ENCODE measurements at places on chromosomes 5 and 9.

GRCh38 chr5:11540112-11540511 lies 364.1 kb downstream of the CTNND2 start:
- no peak for DNase-seq

GRCh38 chr5:143862271-143862670 lies 50.3 kb downstream of the HMHB1 start:
- DNase-seq: peak; percentile 4

- no peak for DNase-seq
Observed at GRCh38 chr5:171067540-171068130, 205.8 kb downstream of the RANBP17 start.

DNA sequence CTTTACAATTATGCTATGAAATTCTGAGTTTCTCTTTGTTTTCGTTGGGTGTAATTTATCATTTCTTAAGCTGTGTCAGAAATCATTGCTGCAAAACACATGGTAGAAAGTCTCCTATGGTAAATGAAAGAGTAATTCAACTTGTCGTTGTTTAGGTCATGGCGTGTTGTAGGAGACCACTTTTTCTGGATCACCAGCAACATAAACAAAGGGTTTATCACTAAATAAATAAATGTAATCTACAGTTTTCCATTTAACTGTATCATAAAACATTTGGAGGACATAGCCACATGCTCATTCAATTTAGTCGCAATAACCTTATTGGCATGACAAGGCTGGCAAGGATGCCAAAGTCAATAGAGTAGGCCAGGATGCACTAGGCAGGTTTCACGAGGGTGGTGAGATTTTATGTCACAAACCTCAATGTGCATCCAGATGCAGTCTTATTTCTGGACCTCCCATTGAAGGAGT lies 154.4 kb upstream of the ERCC6L2 start:
- DNase-seq: no peak

GRCh38 chr5:149175346-149176105 lies 34.2 kb downstream of the ABLIM3 start:
- DNase-seq: no peak

DNA sequence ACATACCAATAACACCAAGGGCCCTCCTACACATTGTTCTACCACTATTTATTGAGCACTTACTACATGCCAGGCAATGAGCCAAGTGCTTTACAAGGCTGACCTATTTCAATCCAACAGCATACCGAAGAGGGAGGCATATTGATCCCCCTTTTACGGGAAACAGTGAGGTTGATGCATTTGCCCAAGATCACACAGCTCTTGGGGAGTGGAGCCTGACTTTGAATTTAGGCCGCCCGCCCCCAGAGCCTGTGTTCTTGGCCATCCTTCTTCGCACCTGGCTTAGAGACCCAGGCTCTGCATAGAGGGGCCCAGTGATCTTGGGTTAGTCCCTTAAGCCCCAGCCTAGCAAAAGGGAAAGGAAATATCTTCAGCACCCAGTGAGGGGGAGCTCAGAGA lies 158.1 kb upstream of the IER5L start:
- DNase-seq: no peak

- peak; percentile 90 for DNase-seq
Observed at GRCh38 chr5:136080483-136081216, 51.9 kb downstream of the TGFBI start.

DNA sequence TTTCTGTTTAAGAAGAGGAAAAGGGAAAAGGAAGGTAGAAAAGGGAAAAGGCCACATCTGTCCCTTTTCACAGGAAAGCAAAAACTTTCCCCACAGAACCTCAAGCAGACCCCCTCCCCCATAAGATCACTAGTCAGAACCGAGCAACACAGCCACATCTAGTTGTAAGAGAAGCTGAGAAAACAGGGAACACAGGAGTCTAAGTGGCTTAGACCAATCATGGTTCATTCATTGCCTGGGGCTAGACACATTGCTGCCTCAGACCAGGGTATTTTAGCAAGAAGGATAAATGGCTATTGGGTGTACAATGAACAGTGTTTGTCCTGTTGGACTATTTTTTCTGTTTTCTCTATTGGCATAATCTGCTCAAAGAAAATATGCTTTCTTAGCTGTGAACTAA lies 98.0 kb downstream of the ARL15 start:
- no peak for DNase-seq

- no peak for DNase-seq
Observed at GRCh38 chr5:90640484-90641059, 82.0 kb downstream of the ADGRV1 start.

- no peak for DNase-seq
Observed at GRCh38 chr5:159732220-159732619, 184.1 kb upstream of the ADRA1B start.

DNA sequence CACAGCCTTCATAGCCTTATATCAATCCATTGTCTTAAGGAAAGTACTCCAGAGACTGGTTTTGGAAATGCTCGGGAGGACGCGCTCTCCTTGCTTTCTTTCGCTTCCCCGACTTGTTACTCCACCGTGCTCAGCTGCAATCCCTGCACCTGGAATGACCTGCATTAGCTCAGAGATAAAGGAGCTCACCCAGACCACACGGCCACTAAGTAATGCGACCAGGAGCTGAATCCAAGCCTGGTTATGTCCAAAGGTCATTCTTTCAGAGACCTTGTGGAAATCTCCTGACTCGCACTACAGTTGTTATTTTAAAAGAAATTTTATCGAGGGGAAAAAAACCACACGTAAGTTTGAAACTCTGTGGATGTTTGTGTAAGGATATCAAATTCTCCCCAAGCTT lies 135.3 kb upstream of the DPYSL3 start:
- no peak for DNase-seq

DNA sequence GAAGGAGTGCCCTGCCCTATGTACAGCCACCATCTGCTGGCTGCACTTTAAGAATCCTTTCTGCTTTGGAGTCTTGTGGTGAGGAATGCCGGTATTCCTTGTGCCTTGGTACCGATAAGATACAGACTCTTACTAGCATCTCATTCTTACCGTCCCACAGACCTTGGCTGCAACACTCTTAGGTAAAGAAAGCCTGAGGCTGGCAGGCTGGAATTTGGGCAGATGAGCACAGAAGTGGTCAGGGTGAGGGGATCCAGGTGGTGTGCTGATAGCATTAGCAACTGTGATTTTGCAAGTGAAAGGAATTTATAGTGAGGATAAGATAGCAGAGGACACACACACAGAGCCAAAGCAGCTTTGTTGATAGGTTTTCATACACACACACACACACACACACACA lies 198.1 kb downstream of the ENC1 start:
- DNase-seq: no peak

- peak; percentile 56 for DNase-seq
Observed at GRCh38 chr5:1004461-1005248, 3.9 kb upstream of the NKD2 start.

- peak; percentile 28 for DNase-seq
Observed at GRCh38 chr9:2053883-2054845, 39.0 kb downstream of the SMARCA2 start.

DNA sequence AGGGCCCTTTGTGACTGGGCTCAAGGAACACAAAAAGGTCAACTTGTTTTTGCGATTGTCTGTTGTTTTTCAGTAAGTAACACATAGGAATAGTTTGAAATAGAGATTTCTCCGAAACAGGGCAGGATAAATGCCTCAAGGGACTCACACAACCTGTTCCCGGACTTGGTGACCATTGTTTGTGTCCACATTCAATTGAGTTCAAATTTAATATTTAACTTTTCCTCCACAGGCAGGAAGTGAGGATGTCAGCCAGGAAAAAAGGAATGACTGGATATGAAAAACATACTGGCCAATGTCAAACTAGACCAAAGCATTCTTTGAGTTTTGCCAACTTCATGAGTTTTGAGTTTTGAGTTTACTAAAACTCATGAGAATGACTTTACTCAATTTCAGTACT lies 72.7 kb downstream of the SPATA31C2 start:
- no peak for DNase-seq

DNA sequence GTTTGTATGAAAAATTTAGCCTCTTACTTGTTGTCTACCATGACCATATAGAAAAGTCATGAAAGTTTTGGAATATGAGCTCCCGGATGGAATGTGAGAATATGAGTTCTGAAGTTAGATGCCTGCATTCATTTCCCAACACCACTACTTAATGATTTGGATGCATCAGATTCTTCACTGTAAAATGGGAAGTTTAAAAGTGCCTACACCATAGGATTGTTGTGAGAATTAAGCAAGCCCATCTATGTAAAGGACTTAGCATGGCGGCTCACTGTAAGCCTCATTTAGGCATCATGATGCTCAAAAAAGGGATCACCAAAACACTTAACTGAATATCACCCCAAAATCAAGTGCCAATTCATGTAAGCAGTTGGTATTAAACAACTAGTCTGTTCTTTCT lies 177.3 kb downstream of the RAB3C start:
- peak; percentile 30 for DNase-seq

DNA sequence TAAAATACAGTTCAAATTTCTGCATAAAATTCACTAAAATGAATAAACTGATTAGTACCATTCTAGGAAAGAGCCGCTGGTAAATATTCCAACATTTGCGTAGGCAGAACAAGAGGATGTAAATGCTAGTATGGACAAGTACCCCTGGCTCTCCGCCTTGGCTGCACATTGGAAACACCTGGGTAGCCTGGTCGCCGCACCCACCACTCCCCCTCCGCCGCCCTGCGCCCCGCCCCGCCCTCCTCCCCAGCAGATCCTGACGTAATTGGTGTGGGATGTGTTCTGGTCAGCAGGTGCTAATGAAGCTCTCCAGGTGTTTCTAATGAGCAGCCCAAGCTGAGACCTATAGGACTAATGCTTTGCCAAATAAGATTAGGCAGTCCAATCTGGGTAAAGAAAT lies 225.7 kb downstream of the FRMD3 start:
- DNase-seq: no peak

DNA sequence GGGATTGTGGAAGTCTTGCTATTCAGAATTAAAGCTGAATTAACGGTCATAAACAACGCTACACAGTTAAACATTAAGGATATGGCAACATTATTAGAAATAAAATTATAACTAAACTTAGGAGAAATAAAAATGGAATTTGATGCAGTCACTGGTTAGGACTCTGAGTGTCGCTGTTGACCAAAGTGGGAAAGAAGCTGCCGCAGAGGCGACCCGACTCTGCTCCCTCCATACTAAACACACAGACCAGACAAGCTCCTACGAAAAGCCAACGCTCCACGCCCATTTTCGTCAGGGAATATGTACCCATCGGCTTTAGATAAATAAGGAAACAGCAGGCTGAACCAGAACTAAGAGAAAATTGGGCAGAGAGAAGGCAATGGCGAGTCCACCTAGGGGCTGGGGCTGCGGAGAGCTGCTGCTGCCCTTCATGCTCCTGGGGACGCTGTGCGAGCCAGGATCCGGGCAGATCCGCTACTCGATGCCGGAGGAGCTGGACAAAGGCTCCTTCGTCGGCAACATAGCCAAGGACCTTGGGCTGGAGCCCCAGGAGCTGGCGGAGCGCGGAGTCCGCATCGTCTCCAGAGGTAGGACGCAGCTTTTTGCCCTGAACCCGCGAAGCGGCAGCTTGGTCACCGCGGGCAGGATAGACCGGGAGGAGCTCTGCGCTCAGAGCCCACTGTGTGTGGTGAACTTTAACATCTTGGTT lies at the start of gene PCDHGA5:
Gene PCDHGA5 (plus strand): TSS at position 211 of the 709 bp plus-strand sequence. CDS start 169 bp downstream, at position 380.
- no peak for DNase-seq

DNA sequence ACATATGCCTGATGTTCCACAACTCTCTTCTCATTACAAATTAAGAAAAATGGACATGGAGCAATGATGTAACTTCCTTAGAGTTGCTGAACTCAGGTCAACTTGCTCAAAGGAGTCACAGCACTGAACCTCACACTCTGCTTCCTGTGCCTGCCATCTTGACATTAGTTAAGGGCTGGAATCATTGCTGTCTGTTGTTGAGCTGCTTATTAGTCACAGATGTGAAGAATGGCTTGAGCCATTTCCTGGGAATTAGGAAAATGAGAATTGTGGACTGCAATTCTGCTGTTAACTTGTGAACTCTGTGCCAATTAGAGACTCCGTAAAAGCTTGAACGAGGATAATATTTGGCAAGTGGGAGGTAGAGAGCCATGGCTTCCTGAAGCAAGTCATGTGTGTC lies 212.0 kb downstream of the ADAMTS12 start:
- no peak for DNase-seq

DNA sequence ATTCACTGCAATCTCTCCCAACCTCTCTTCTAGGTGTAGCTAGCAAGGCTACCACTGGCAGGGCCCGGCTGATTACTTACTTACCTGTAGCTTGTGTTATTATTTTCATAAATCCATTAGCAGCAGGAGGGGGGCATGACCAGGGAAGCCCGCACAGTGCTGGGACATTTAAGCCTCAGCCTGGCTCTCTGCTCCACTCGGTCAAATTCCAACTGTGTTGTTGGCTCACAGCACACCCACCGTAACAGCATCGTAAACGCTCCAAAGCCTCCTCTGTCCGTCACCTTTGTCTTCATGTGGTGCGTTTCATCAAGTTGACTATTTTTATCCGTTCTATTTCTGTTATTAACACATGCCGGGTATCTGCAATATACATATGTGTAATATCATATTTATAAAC lies 264.7 kb downstream of the NSG2 start:
- no peak for DNase-seq

- no peak for DNase-seq
Observed at GRCh38 chr9:20473515-20474013, 148.7 kb downstream of the MLLT3 start.

GRCh38 chr5:97436405-97436804 lies 253.4 kb upstream of the RIOK2 start:
- no peak for DNase-seq

- no peak for DNase-seq
Observed at GRCh38 chr5:180595381-180596114, 4.2 kb upstream of the SCGB3A1 start.

DNA sequence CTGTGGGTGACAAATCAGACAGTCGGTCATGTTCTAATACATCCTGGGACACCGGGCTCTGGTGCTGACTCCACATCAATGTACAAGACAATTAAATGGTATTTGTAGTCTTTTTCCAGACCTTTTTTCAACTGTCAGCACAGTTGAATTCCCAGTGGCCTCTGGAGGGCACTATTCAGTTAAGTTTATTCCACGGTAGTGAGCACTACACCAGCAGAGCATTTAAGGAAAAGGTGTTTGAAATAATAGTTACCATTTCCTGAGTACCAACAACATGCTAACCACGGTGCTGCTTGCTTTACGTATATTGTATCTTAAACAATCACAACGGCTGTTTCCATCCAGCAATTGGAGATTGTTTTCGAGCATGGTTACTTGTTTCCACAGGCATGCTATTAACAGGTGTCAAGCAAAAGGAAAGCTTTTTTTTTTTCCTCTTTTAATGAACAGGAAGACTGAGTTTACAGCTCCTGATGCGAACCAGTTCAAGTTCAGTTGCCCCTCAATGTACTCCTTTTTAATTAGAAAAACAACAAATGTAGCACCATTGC lies 186.7 kb downstream of the PDZD2 start:
- DNase-seq: peak; percentile 58

DNA sequence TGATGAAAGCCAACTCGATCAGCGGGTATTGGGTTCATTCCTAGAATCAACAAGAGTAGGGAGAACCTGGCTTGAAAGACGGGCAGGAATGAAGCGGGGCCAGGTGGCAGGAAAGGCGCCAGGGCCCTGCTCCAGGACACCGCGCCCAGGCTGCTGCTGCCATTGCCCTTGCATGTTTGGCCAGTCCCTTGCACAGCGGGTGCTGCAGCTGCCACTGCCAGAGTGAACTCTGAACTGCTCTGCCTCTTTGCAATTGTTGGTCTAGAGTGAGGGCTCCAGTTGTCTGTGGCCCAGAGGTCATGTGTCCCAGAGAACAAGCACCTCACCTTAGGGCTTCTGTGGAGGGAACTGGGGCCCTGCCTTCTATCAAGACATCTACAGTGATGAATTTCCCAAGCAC lies 24.0 kb upstream of the CARTPT start:
- no peak for DNase-seq

Measured in suppressor macrophage treated with lipopolysaccharide for 4 hours (primary cell).